ENCODE measurements at places on chromosomes 7 and 10. TPM values are rescaled to one million over a fixed set of nuclear protein-coding genes. Genes with fewer than 3 reads are reported as not detected.

- no peaks in the 10 kb centered on the region for H3K36me3 ChIP-seq
- no peak for DNase-seq
- H3K4me1 ChIP-seq, result peaks cover 19% of the 10 kb centered on the region
- H3K27ac ChIP-seq, result no peak within 1 kb of the TSS
- no peak within 1 kb of the TSS for H3K4me3 ChIP-seq
Measured at GRCh38 chr7:37683246-37684120, at the start of gene GPR141. Gene GPR141 (plus strand): TSS chr7:37683766. CDS start chr7:37740394, 56,628 bp downstream.

- no peaks in the 10 kb centered on the region for H3K4me1 ChIP-seq
- no peaks in the 10 kb centered on the region for H3K27me3 ChIP-seq
- H3K4me3 ChIP-seq, result no peak overlapping the region
- no peaks in the 10 kb centered on the region for H3K36me3 ChIP-seq
Measured at GRCh38 chr7:34755008-34755407, 97.0 kb downstream of the NPSR1 start.

GRCh38 chr7:100132697-100133151, 6.0 kb downstream of the MBLAC1 start:
- no peak overlapping the region for H3K27ac ChIP-seq
- H3K27me3 ChIP-seq, result peaks cover 18% of the 10 kb centered on the region
- DNase-seq, result peak; percentile 89
- H3K4me1 ChIP-seq, result peaks cover 4% of the 10 kb centered on the region
- no peaks in the 10 kb centered on the region for H3K36me3 ChIP-seq

The RASA4 gene
- total RNA-seq, result 2.4 TPM

- no peaks in the 10 kb centered on the region for H3K36me3 ChIP-seq
- no peak for DNase-seq
- H3K27me3 ChIP-seq, result no peaks in the 10 kb centered on the region
- no peak overlapping the region for H3K27ac ChIP-seq
Measured at GRCh38 chr7:156157409-156158012, 345.2 kb upstream of the SHH start.

The NXPH1 gene
- total RNA-seq, result 5.2 TPM

DNA sequence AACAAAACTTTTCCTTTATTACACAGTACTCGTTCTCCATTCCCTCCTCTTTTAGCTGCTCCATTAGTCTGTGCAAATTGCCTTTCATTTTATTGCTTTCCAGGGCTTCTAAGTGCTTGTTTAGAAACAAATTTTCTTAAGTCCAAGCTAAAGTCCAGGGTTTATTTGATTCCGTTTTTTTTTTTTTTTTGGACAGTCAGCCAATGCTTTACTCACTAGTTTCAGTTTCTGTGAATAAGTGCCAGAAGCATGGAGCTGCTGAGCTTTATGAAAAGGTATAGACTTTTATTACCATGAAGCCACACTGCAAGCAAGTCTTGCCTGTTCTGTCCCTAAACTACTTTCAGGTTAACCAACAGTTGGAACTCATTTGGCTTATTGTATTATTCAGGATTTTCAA, 455.0 kb downstream of the GFRA1 start:
- no peaks in the 10 kb centered on the region for H3K27me3 ChIP-seq
- no peak overlapping the region for H3K4me3 ChIP-seq
- no peaks in the 10 kb centered on the region for H3K4me1 ChIP-seq

DNA sequence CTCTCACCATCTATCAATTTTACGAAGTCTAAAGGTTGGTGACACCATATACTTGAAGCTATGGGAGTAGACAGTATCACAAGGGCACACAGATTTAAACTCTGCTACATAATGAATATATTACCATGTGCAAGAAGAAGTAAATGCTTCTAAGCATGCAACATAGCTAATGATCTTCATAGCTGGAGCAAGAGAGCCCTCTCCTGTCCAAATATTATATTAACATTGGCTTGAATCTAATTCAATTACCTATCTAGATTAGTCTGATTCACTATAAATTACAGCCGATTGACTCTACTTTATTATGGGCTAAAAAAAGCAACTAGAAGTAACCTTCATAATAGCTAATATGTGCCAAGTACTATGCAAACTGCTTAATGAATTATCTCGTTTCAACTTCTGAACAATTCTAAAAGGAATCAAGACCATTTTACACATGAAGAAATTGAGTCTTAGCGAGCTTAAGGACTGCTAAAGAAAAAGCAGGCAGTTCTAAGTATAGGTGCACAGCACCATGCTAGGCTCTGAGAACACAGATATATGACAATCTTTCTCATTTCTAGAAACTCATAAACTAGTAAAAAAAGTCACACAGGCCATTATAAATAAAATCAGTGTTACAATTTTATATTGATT, 21.9 kb downstream of the FRA10AC1 start:
- H3K4me3 ChIP-seq, result no peak overlapping the region
- peaks cover 14% of the 10 kb centered on the region for H3K4me1 ChIP-seq
- H3K27me3 ChIP-seq, result no peaks in the 10 kb centered on the region
- H3K27ac ChIP-seq, result no peak overlapping the region
- H3K36me3 ChIP-seq, result no peaks in the 10 kb centered on the region

The CRYGN gene
- 0.59 TPM for total RNA-seq

DNA sequence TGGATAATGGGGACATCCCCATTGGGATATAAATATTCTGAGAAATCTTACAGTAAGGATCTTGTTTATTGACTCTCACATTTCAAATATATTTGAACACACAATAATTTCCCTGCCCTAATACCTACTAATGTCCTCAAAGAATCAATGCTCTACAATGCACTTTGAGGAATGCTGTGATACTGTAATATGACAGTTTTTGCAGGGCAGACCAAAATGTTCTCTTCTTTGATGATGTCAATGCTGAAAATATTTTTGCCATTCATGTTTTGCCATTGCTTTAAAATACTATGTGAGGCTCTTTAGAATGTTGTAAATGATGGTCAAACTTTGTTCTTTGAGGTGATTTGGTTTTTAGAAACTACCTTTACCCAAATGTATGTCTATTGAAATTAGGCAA, 594.1 kb downstream of the INHBA start:
- H3K36me3 ChIP-seq, result no peaks in the 10 kb centered on the region
- DNase-seq, result no peak
- no peaks in the 10 kb centered on the region for H3K4me1 ChIP-seq

The HECW1 gene
- 21.8 TPM for total RNA-seq

DNA sequence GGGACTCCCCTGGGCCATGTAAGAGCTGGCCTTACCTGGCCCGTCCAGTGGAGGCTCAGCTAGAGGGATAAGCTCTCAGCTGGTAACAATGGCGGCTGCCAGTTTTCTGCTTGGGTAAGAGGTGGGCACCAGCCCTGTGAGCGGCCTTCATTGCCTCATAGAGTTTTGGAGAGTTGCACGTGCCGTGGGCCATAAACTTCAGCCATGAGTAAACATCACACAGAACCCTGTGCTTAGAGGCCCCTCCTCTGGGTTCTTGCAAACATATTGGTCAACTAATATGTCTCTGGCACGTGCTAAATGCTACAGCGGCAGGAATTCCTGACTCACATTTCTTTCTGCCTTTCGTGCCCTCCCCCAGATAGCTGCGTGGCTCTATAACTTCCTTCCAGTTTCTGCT, 103.9 kb upstream of the LEP start:
- no peak overlapping the region for H3K27ac ChIP-seq
- no peaks in the 10 kb centered on the region for H3K36me3 ChIP-seq
- H3K27me3 ChIP-seq, result peaks cover 62% of the 10 kb centered on the region
- DNase-seq, result no peak
- H3K4me3 ChIP-seq, result no peak overlapping the region

DNA sequence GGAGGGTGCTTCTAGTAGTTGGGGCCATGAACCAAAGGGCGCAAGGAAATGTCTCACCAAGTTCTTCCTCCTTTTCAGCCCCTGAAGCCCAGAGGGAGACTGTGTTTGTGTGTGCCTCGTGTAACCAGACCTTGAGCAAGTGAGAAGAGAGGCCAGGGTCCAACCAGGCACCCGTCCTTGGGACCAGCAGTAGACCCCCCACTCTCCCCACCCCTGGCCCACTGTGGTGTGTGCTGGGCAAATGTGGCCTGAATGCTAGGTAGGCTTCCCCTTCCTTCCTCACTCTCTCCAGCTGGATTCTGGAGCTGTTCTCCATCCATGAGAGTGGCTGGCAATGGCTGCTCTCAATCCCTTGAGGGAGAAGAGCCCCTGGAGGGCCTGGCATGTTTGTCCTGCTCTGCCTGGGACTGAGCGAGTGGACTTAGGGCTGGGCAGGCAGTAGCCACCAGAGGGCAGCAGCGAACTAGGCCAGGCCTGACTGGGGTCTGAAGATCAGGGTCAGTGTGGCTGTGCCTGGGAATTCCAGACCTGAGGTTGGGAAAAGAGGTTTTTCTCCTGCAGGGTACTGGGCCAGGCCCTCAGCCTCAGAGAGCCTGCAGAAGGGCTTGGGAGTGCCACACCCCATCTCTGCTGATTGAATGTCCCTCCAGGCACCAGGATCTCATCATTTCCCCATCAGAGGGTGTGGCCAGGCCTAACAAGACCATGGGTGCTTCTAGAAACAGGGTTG, 12.5 kb downstream of the SFRP5 start:
- no peak overlapping the region for H3K4me3 ChIP-seq
- peaks cover 7% of the 10 kb centered on the region for H3K4me1 ChIP-seq
- DNase-seq, result peak; percentile 92
- peaks cover 16% of the 10 kb centered on the region for H3K36me3 ChIP-seq

- H3K4me1 ChIP-seq, result no peaks in the 10 kb centered on the region
- H3K27me3 ChIP-seq, result no peaks in the 10 kb centered on the region
- H3K36me3 ChIP-seq, result no peaks in the 10 kb centered on the region
- DNase-seq, result no peak
- H3K27ac ChIP-seq, result no peak overlapping the region
Measured at GRCh38 chr10:27948186-27948585, 50.7 kb downstream of the ODAD2 start.

DNA sequence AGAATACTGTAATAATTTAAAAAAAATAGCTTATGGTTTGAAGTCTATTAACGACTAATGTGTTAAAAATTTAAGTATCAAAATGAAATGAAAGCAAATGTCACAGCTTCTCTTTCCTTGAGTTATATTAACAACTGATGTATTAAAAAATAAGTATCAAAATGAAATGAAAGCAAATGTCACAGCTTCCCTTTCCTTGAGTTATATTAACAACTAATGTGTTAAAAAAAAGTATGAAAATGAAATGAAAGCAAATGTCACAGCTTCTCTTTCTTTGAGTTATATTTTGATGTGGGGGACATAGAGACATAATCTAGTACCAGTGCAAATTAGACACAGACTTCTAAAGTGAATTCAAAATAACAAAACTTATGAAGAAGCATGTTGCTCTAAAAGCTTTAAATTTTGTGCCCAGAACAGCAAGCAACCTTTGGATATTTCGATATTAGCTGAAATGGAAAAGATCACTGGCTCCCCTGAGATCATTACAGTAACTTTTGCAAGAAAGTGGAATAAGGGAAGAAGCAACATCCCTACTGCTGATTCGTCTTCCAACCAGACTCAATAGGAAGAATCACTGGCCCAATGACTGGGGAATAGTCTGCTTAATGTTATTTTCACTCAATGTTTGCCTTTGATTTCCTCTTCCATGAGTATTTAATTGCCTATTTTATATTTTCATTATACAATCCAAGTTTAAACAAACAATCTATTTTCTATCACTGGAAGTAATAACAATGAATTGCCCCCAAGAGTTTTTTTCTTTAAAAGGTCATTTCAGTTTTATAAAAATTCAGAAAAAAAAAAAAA, 8.0 kb downstream of the SKAP2 start:
- no peak overlapping the region for H3K4me3 ChIP-seq
- peaks cover 28% of the 10 kb centered on the region for H3K4me1 ChIP-seq
- H3K27me3 ChIP-seq, result peaks cover 89% of the 10 kb centered on the region
- no peak overlapping the region for H3K27ac ChIP-seq

GRCh38 chr7:50145226-50145625, 52.2 kb upstream of the ZPBP start:
- no peaks in the 10 kb centered on the region for H3K36me3 ChIP-seq
- H3K4me1 ChIP-seq, result no peaks in the 10 kb centered on the region
- DNase-seq, result no peak
- no peak overlapping the region for H3K4me3 ChIP-seq
- no peak overlapping the region for H3K27ac ChIP-seq

The ADRA2A gene
- total RNA-seq, result 2.5 TPM

DNA sequence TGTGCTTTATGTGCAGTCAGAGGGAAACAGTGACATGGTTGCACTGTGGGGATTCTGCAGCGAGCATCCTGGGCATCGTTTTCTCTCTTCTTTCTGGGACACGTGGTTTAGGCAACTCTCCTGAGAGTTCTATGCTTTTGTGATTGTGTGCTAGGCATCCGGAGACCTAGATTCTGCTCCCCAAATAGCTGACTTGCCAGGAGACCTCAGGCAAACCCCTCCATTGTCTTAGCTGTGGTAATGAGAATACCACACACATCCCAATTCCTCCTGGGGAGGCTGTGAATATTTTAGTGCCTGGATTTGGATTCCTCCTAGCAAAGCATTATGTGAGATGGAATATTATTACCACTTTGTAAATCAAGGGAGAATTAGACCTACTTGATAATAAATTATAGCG, 611.9 kb upstream of the C7orf33 start:
- DNase-seq, result no peak
- no peaks in the 10 kb centered on the region for H3K27me3 ChIP-seq
- H3K27ac ChIP-seq, result no peak overlapping the region
- no peak overlapping the region for H3K4me3 ChIP-seq
- H3K36me3 ChIP-seq, result no peaks in the 10 kb centered on the region
- no peaks in the 10 kb centered on the region for H3K4me1 ChIP-seq

All from GM23338 (cell line).